ENCODE measurements at places on chromosomes 1 and 21.

DNA sequence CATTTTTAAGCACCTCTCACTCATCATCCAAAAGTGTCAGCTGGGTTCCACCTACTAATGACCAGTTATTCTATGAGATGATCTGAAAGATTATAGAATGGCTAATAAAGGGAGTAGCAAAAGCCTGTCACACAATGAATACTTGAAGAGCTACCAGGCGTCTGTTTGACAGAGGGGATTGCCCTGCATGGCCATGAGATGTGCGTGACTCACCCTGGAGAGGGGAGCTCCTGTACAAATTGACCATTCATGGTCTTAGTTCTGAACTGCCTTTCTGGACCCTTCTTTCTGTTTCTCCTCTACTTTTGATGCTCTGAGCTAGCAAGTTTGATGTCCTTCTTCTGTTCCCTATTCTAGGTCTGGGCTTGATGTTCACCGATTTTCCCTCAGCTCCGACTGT, 85.2 kb upstream of the ABCD3 start:
- no peak for DNase-seq

GRCh38 chr1:68221980-68222373, 10.3 kb downstream of the WLS start:
- no peak for DNase-seq

GRCh38 chr1:11684070-11684469, 3.1 kb upstream of the MAD2L2 start:
- no peak for DNase-seq

- DNase-seq = no peak
Observed at GRCh38 chr1:4615138-4615470, 39.3 kb upstream of the AJAP1 start.

- no peak for DNase-seq
Observed at GRCh38 chr1:83676106-83676505, 322.8 kb downstream of the TTLL7 start.

DNA sequence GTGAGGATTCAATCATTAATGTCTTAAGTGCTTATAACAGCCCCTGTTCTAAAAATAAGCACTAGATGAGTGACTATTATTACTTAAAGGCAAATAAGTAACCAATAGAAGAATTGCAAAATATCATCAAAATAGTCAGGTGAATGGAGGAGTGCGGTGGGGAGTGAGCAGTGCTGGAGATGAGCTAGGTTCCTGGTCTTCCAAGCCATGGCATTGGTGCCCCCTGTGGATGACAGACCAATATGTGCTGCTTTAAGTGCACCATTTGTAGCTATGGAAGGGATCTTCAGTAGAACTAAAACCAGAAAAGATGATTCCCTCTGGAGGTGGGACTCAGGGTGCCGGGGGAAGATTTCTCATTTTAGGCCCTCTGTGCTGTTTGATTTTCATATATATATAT, 46.1 kb upstream of the SLC30A1 start:
- DNase-seq = no peak

DNA sequence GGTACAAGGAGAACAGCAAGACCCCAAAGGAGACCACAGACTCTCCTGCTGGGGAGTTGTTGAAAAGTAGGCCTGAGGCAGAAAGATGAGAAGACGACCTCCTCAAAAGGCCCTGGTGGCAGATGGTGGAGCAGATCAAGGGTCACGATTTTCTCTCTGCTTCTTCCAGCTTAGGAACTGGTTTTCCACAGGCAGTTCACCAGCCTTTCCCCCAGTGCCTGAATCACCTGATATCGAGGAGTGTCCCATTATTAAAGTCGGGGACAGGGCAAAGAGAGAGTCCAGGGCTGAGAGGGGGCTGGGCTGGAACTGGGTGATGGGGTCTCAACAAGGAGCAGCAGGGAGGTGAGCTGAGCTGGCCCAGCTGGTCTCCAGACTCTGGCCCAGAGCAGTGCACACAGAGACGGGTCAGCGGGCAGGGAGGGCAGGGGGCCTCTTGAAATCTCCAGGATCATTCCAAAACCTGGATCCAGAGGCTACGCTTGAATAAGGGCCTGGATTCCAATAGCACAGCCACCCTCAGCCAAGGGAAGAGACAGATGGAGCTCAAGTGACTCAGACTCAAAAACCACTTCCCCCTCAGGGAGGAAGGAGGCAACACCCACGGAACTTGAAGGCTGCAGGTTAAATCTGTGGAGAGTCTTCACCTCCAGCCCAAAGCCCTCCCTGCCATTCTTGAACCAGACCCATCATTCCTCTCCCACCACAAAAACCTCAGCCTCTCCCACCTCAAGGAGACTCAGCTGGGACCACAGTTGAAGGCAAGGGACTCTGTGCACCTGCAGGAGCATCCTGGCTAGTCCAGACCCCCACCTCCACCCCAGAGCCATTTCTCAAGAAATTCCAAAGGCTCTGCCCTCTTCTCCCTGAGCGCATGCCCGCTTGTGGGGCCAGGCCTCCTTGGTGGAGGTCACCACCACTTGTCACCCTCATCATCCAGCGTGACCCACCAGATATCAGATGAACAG, at the start of gene S100A5:
S100A5 (minus strand) TSS at position 541 of the 968 bp plus-strand sequence. CDS start 743 bp downstream, outside the sequence.
- DNase-seq = no peak

- no peak for DNase-seq
Observed at GRCh38 chr1:93353286-93353685, 7.6 kb downstream of the DR1 start.

DNA sequence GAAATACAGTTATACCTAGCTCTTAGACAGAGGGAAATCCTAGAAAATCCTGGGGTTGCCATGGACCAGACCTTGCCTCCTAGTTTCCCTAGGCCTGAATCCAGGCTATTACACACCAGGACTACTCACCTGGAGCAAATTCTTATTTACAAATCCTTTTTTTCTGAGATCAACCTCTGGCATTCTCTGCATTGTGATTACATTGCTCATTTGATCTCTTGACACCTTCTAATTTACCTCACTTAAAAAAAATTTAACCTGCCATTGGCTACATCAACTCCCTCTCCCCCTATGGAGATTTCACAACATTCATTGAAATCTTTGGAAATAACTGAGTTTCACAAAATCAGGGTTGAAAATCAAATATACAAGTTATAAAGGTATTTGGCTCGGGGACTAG, 2.9 kb upstream of the C1orf105 start:
- DNase-seq = no peak

DNA sequence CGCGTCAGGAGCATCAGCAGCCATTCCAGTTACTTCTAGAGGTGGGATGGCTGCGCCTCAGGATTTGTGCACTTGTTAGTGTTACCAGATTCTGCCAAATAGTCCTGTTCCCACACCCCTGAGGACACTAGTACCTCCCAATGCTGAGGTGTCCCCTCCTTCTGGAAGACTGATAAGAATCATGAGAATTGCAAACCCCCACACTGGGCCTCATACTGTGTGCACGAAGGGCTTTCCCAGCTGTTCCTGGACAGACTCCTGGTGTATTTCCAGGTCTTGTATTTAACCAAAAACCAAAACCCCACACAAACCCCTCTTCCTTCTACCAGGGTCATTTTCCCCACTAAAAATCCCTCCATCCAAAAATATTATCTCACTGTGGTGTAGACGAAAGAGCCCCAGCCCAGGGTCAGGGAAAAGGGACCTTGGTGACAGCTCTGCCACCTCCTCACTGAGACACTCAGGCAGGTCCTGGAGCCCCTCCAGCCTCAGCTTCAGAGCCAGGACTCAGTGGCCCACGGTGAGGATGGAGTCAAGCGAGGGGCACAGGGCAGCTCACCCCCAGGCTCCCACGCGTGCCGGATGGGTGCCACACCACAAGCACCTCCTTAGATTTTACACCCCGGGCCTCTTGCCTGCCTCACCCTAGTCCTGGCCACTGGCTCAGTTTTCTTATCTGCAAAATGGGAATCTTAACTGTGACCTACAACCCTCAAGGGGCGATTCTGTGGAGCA, 131.4 kb upstream of the RUNX3 start:
- DNase-seq = no peak

DNA sequence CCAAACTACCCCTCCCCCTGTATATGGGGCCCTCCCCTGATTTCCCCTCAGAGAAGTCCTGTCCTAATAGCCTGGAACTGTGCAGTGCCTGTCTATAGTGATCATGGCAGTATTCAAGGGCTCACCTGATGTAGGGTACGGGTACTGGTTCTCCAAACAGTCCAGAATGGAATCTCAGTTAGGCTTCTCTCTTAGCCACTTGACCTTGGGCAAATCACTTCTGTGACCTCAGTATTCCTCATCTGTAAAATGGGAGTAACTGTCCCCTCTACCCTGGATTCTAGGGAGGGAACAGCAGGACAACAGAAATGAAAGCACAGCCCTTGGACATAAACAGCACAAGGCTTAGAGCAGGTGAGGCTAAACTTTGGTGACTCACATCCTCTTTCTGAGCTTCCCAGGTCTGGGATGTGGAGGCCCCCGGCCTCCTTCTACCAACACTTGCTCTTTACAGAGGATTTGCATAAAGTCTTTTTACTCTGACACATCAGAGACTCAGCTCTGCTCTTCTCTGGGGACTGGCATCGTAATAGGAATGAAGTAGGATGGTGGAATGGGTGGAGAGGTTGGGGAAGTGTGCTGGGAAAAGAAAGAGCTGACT, 20.0 kb upstream of the PDZK1IP1 start:
- no peak for DNase-seq

GRCh38 chr21:42545745-42546144, 32.1 kb downstream of the SLC37A1 start:
- no peak for DNase-seq

- DNase-seq = no peak
Observed at GRCh38 chr1:221772117-221772516, 30.2 kb upstream of the DUSP10 start.

GRCh38 chr1:65256860-65257708, 52.3 kb upstream of the DNAJC6 start:
- DNase-seq = no peak

DNA sequence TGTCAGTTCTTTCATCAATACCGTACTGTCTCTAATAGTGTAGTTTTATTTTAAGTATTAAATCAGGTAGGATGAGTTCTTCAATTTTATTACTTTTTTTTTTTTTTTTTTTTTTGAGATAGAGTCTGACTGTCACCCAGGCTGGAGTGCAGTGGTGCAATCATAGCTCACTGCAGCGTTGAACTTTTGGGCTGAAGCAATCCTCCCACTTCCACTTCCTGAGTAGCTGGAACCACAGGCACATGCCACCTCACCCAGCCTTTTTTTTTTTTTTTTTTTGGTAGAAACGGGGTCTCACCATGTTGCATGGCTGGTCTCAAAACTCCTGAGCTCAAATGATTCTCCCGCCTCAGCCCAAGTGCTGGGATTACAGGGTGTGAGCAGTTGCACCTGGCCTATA, 44.3 kb downstream of the INAVA start:
- DNase-seq = no peak

- no peak for DNase-seq
Observed at GRCh38 chr1:153506831-153507413, 28.9 kb downstream of the S100A6 start.

DNA sequence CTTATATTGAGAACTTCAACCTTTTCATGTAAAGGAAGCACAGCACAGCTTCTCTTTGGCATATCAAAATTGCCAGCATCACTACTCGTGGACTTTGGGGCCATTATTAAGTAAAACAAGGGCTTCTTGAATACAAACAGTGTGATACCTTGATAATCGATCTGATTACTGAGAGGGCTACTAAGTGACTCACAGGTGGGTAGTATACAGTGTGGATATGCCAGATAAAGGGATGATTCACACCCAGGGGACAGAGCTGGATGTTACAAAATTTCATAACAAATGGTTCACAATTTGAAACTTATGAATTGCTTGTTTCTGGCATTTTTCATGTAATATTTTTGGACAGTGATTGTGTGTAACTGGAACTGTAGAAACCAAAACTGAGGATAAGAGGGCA, 15.4 kb downstream of the HDAC1 start:
- no peak for DNase-seq

- no peak for DNase-seq
Observed at GRCh38 chr1:229222081-229222480, 48.8 kb upstream of the RAB4A start.

- DNase-seq = no peak
Observed at GRCh38 chr1:11355559-11356475, 82.8 kb downstream of the UBIAD1 start.

GRCh38 chr1:158013840-158014730, 20.6 kb downstream of the KIRREL1 start:
- no peak for DNase-seq

DNA sequence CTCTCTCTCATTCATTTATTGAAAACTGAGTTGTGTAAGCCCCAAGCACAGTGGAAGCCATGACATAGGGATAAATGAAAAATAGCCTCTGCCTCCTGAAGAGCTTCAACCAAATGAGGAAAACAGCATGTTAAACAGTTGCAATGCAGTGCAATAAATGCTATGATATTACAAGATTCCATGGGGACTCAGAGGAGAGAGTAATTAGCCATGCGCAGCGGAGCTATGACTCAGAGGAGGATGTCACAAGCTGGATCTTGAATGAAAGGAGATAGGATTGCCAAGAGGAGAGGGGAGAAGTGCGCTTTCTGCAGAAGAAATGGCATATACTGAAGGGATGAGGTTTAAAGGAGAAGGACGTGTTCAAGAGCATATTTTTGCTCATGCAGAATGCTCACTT, 231.3 kb upstream of the PLXNA2 start:
- no peak for DNase-seq

DNA sequence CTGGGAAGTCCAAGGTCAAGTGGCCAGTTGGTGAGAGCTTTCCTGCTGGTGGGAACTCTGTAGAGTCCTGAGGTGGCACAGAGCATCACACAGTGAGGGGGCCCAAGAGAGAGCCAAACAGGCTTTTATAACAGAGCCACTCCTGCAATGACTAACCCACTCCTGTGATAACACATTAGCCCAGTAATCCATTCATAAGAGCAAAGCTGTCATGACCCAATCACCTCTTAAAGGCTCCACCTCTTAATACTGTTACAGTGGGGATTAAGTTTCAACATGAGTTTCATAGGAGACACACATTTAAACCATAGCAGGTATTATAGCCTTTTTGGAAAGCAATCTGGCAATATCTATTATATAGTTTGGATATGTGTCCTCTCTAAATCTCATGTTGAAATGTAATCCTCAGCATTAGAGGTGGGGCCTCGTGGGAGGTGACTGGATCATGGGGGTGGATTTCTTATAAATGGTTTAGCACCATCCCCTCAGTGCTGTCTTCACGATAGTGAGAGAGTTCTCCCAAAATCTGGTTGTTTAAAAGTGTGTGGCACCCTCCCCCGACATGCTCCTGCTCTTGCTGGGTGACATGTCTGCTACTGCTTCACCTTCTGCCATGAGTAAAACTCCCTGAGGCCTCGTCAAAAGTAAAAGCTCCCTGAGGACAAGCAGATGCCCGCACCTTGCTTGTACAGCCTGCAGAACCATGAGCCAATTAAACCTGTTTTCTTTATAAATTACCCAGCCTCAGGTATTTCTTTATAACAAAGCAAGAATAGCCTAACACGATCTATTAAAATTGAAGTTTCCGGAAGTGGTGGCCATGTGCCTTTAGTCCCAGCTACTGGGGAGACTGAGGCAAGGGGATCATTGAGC, 64.5 kb downstream of the CD58 start:
- no peak for DNase-seq

All from SW 1271 (cell line).